ENCODE measurements at places on chromosomes 3 and 15. TPM values are rescaled to one million over a fixed set of nuclear protein-coding genes. Genes with fewer than 3 reads are reported as not detected.

- no peak for DNase-seq
- no peaks in the 10 kb centered on the region for H3K27me3 ChIP-seq
- no peak overlapping the region for H3K4me3 ChIP-seq
- no peaks in the 10 kb centered on the region for H3K36me3 ChIP-seq
- H3K4me1 ChIP-seq = no peaks in the 10 kb centered on the region
These were observed 19.5 kb downstream of the LIPH start for GRCh38 chr3:185532901-185533300.

GRCh38 chr3:32391643-32392535 is at the start of gene CMTM7:
Gene CMTM7, plus strand, starts transcription at chr3:32391853. Its CDS starts 54 bp downstream, at chr3:32391907.
- H3K4me1 ChIP-seq = no peaks in the 10 kb centered on the region
- H3K27ac ChIP-seq = peak within 1 kb of the TSS; percentile 50
- peak within 1 kb of the TSS; percentile 46 for H3K4me3 ChIP-seq
- DNase-seq = peak; percentile 79
- peaks cover 8% of the 10 kb centered on the region for H3K27me3 ChIP-seq

GRCh38 chr3:99365396-99365795 is 273.0 kb upstream of the COL8A1 start:
- no peaks in the 10 kb centered on the region for H3K4me1 ChIP-seq
- H3K36me3 ChIP-seq = no peaks in the 10 kb centered on the region
- no peak for DNase-seq
- no peaks in the 10 kb centered on the region for H3K27me3 ChIP-seq

GRCh38 chr3:10454907-10455544 is 50.4 kb downstream of the ATP2B2 start:
- no peak overlapping the region for H3K27ac ChIP-seq
- H3K4me3 ChIP-seq = no peak overlapping the region
- H3K27me3 ChIP-seq = no peaks in the 10 kb centered on the region
- no peak for DNase-seq
- H3K4me1 ChIP-seq = no peaks in the 10 kb centered on the region
- H3K36me3 ChIP-seq = no peaks in the 10 kb centered on the region

DNA sequence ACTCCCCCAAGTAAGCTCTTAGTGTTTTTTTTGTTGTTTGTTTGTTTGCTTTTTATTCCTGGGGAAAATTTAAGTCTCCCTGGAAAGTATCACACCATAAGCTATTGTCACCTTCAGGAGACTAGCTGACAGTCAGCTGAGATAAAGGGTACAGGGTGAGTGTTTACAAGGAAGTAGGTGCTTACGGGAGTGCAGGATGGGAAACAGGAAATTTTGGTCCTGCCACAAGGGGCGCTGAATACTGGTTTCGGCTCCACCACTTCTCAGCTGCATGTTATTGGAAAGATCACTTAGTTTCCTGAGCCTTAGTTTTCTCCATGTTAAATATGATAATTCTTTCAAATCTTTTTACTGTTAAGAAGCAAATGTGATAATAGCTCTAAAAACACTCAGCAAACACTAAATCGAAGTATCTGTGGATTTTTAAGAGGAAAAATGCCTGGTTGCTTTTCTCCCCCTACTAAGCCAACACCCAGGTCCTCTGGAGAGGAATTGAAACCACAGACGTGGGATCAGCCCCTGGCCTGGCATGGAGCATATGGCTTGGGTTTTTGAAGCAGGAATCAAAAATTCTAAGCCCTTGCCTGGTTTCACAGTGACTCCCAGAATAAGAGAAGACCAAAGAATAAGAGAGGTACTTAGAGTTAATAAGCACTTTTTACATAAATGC is 90.7 kb downstream of the SCN11A start:
- no peak overlapping the region for H3K4me3 ChIP-seq
- H3K36me3 ChIP-seq = no peaks in the 10 kb centered on the region
- DNase-seq = peak; percentile 39

GRCh38 chr3:128867200-128868125 is 12.0 kb upstream of the ACAD9 start:
- H3K4me3 ChIP-seq = no peak overlapping the region
- no peaks in the 10 kb centered on the region for H3K4me1 ChIP-seq
- no peak for DNase-seq
- no peaks in the 10 kb centered on the region for H3K27me3 ChIP-seq
- no peak overlapping the region for H3K27ac ChIP-seq

GRCh38 chr3:153355559-153355958 is 193.5 kb downstream of the RAP2B start:
- H3K27me3 ChIP-seq = peaks cover 3% of the 10 kb centered on the region
- no peak overlapping the region for H3K4me3 ChIP-seq
- no peaks in the 10 kb centered on the region for H3K36me3 ChIP-seq

GRCh38 chr3:40302784-40303183 is 6.7 kb upstream of the EIF1B start:
- no peaks in the 10 kb centered on the region for H3K27me3 ChIP-seq
- H3K4me1 ChIP-seq = no peaks in the 10 kb centered on the region
- no peak overlapping the region for H3K4me3 ChIP-seq
- DNase-seq = no peak
- no peaks in the 10 kb centered on the region for H3K36me3 ChIP-seq
- no peak overlapping the region for H3K27ac ChIP-seq

GRCh38 chr3:35641331-35641730 is 2.0 kb downstream of the ARPP21 start:
- peaks cover 29% of the 10 kb centered on the region for H3K27me3 ChIP-seq
- no peak for DNase-seq

DNA sequence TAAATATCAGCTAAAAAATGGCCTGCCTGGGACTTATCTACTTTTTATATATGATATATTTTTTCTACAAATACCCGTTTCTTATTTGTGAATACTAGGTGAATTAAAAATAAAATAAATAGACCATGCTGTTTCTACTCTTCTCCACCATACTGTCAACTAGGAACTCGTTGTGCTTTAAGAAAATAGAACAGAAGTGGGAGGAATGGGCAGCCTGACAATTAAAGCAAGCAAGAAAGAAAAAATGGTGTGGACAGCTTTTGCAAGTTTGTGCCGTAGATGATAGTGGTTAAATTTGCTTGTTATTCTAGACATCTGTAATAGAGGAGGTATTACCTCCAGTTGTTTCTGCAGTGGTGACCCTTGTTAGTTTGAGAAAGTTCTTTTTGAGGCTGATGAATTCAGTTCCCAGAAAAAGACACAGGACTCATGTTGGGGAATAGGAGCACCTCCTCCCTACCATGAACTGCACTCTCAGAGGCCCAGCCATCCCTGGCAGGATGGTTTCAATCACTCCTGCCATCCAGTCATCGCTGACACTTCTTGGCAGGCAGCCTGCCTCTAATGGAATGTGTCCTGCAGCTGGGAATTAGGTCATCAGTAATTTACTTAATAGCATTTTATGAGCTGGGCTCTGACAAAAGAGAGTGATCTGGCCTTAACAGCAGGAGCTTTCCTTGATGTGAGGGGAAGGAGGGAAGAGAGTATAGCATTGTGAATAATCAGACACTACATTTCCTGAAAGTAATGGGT is 105.0 kb upstream of the GAP43 start:
- no peak for DNase-seq
- peaks cover 8% of the 10 kb centered on the region for H3K4me1 ChIP-seq
- H3K27me3 ChIP-seq = no peaks in the 10 kb centered on the region

Gene NT5DC2
- 367 TPM for total RNA-seq

Gene ZNF385D
- total RNA-seq = 11.2 TPM

Gene C3orf20
- not detected for total RNA-seq

Gene GRM2
- total RNA-seq = 4.3 TPM

Gene PRICKLE2
- 8.9 TPM for total RNA-seq
